SK-MEL-5 (cell line): ENCODE measurements at places on chromosomes 13 and 19.

- DNase-seq, result peak; percentile 93
Observed at GRCh38 chr13:44191504-44192171, 182.0 kb upstream of the SERP2 start.

GRCh38 chr19:33468361-33469170 lies 53.0 kb downstream of the PEPD start:
- no peak for DNase-seq

DNA sequence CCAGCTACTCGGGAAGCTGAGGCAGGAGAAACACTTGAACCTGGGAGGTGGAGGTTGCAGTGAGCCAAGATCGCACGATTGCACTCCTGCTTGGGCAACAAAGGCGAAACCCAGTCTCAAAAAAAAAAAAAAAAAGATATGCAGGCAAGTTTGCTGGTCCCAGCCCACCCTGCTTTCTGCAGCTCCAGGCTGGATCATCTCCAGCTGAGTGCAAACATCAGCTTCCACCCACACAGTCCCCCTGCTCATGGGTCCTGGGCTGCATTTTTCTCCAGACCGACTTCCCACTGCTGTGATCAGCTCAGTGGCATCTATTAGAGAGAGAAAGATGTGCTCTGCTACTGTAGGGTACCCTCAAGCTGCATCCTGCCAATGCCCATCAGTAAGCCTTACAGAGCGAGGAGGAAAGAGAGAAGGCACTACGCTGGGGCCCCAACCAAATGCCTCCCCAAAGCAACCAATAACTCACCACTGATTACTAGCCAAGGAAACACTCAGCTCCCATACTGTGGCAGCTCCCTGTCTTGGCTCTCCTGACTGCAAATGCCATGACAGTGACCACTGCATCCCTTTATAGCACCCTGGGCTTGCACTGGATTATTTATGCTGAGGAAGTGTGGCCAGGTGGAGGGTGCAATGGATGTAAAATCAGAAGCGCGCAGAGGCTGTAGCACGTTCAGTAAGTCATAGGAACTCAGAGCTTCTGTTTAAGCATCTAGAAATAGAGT lies 170.9 kb upstream of the ZNF507 start:
- DNase-seq, result no peak

- peak; percentile 6 for DNase-seq
Observed at GRCh38 chr19:49064768-49065611, at the start of gene NTF4. Gene NTF4, minus strand, starts transcription at chr19:49064818. Its CDS starts 2,821 bp downstream, at chr19:49061997.

DNA sequence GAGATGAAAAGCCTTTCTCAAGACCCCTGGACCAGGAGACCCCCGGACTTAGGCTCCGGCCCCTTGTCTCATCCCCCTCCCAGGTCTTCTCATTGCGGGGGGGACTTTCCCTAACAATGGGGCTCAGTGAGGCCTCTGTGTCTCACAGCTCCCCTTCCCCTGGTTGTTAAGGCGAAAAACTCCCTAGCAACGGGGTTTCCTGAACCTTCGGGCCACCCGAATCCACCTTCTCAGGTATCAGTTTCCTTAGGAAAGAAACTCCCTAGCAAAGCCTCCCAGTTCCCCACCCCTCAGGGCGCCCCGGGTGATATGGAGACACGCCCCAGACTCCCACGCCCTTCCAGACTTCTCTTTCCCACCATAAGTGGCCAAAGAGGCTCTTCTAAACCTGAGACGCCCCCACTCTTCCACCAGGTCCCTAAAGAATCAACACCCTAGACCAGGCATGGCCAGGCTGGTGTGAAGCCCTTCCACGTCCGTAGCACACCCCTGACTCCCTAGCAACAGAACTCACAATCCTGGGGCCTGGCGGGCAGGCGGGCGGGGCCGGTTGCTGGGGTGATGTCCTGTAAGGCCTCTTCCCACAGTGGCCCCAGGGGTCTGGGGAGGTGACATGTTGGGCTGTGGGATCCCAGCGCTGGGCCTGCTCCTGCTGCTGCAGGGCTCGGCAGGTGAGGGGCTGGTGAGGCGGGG lies at the start of gene TMEM190:
Gene TMEM190 (plus strand): TSS at position 586 of the 693 bp plus-strand sequence. CDS start 28 bp downstream, at position 614.
- DNase-seq, result no peak

GRCh38 chr19:6213696-6214641 lies 65.8 kb downstream of the MLLT1 start:
- no peak for DNase-seq

GRCh38 chr19:5479958-5480357 lies 24.7 kb downstream of the ZNRF4 start:
- no peak for DNase-seq

GRCh38 chr19:46784262-46785053 lies 3.9 kb downstream of the SLC1A5 start:
- peak; percentile 80 for DNase-seq

- DNase-seq, result no peak
Observed at GRCh38 chr19:29636553-29637360, 28.5 kb upstream of the PLEKHF1 start.

GRCh38 chr13:28819735-28820098 lies 422 bp upstream of the MTUS2 start:
- peak; percentile 34 for DNase-seq

- DNase-seq, result no peak
Observed at GRCh38 chr19:10433131-10433536, 12.8 kb downstream of the PDE4A start.

DNA sequence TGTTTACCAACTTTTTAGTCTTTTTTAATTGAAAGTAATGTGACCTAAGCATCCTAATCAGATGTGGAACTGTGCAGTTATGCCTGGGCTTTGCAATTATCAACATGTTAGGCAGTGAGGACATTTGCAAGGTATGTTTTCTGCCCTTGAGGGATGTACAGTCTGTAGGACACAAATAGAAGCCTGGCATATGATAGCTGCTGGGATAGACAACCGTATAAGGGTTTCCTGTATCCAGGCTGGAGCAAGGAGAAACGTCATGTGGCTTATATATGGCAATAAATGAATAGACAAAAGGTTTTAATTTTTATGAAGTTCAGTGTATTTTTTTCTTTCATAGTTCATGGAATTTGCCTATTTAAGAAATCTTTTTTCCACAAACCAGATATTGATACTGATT lies 2.0 kb upstream of the VPS36 start:
- DNase-seq, result peak; percentile 60

GRCh38 chr13:34469196-34469986 lies 472.7 kb upstream of the NBEA start:
- DNase-seq, result peak; percentile 36

GRCh38 chr19:46925548-46925950 lies 64.8 kb downstream of the ARHGAP35 start:
- DNase-seq, result no peak

DNA sequence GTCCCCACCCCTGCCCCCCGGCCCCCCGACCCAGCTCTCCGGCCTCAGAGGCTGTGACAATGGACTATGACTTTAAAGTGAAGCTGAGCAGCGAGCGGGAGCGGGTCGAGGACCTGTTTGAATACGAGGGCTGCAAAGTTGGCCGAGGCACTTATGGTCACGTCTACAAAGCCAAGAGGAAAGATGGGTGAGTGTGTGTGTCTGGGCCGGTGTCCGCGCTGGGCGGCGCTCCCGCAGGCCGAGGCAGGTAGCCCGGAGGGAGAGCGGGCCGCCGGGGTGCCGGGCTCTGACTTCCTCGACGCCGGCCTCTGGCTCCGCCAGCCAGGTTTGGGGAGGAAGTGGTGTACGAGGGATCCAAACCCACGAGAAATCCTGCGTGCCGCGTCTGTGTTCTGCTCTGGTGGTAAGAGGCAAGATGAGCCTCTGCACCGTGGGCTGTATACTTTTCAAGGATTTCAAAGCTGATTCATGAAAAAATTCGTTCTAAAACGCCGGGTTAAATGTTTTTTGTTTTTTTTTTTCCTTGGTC lies 718 bp downstream of the CDK8 start:
- DNase-seq, result peak; percentile 29

DNA sequence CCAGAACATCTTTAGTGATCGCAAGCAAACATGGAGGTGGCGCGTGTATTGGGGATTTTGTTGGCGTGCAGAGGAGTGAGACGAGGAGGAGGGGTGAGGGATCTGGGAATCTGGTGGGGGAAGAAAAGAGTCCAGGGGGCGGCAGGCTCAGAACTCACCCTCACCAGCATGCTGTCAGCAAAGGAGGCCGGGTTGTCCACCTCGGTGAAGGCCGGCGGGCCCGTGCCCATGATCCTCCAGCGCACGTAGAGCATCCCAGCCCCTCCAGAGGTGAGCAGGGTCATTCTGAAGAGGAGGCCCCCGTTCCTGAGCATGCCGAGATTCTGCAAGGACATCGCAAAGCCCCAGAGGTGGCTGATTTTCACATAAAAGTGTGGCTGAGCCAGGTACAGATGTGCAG lies 37.2 kb downstream of the TMTC4 start:
- no peak for DNase-seq

DNA sequence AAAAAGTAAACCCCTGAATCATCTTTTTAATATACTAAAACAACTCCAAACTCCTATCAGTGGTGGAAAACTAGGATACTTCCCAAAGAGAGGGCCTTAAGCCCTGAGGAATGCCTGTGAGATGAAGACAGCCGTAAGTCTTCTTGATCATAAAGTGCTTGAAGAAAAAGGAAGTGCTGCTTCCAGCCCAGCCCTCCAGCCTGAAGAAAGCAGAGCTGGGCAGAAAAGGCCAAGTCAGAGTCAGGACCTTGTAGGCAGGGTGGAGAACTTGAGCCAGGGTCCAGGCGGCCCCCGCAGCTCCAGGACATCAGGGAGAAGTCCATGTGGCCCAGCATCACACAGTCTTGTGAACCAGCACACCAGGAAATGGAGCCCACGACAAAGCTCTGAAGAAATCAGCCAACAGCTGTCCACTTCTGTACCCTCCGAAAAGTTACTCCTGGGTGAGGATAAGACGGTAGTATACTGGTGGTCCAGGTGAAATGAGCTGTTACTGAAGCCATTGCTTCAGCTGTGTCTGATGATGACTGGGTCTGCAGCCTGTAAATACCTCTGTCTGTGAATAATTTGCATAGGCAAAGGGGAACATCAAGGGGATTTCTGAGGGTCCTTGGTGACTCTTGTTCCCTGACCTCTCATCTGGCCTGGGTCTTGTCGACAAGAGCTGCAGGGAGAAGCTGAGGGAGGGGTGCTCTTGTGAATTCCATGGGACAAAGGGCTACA lies 18.7 kb upstream of the CRYL1 start:
- no peak for DNase-seq

DNA sequence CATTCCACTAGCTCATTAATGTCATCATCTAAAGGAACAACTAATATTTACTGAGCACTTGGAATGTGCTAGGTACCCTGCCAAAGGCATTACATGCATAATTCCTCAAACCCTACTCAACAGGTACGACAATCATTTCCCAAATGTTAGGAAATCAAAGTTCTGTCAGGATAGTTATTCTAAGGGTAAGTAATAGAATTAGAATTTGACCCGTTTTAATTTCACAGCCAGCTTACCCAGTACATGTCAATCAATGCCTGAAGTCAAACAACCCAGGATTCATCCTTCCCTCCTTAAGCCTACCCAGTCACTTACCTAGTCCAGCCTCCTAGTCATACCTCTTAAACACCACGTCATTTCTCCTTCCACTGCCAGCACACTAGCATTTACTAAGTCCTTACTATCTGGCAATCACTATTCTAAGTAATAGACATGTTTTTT lies 2.4 kb downstream of the LNX2 start:
- no peak for DNase-seq

DNA sequence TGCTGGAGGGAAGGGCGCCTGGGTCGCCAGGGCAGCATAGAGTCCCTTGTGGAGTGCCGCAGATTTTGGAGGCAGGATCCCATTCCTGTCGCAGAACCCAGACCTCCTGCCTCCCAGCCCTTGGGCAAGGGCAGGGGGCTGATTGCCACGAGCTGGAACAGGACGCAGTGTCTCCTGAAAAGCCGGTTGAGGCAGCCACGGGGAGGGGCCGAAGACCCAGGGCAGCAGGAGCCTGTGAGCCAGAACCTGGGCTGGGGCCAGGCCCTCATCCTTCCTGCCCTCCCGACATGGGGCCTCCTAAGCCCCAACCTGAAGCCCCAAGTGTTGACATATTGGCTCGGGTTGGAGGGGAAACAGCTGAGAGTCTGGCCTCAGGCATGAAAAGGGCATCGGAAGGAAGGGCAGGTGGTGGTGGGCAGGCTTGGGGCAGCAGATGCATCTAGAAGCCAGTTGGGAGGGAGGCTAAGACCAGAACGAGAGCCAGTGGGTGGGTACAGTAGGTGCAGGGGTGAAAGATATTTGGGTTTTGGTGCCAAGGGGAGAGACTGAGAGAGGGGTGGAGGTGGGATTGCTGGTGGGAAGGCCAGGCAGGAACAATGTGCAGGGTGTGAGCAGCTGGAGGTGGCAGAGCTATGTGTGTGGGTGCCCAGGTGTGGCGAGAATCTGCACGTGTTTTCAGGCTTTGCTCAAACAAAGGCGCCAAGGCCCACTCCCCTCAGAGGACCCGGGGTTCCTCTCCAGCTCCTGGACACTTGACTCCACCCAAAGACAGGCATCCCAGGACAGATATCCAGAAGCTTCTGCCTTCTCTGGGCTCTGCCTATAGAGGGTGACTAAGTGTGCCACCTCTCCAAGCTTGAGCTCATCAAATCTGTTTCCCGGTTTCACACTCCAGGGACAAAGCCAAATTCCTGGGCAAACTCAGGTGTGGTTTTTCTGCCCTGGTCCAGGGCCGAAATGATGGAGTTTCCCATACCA lies 1.4 kb upstream of the SBSN start:
- DNase-seq, result no peak

- no peak for DNase-seq
Observed at GRCh38 chr13:98339684-98340425, 162.8 kb upstream of the RNF113B start.

DNA sequence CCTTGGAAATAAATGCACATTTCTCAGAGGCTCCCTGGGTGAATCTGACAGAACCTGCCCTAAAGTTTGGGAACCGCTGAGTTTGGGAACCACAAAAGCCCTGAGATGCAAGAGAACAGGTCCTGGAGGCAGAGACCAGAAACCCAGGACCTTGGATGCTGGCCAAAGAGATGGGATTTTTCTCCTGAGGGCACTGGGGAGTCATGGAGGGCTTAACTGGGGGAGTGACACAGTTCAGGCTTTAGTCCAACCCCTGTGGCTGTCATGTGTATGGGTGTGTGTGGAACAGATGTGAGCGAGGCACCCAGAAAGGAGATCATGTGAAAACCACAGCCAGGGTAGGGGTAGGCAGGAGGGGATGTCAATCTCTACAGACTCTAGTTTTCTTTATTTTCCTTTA lies 3.9 kb upstream of the NCCRP1 start:
- DNase-seq, result no peak

- no peak for DNase-seq
Observed at GRCh38 chr19:3374369-3375112, 8.2 kb downstream of the NFIC start.

DNA sequence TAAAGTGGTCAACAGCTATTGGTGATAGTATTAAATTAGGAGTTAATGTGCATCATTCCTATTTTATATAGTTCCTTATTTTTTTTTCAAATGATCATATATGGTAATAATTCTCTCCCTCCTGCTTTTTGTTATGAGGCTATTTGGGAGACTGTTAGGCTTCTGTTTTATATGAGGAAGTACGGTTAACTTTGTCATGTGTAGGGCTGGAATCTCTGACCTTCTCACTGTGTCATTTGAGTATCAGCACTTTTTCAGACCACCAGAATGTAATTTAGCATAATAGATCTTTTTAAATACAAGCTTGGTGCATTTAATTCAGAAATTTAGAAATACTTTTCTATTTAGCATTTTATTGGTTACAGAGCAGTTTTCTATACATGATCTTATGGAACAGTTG lies 7.7 kb downstream of the DGKH start:
- DNase-seq, result peak; percentile 27
